ENCODE measurements at places on chromosomes 4 and X. TPM values are rescaled to one million over a fixed set of nuclear protein-coding genes. Genes with fewer than 3 reads are reported as not detected.

DNA sequence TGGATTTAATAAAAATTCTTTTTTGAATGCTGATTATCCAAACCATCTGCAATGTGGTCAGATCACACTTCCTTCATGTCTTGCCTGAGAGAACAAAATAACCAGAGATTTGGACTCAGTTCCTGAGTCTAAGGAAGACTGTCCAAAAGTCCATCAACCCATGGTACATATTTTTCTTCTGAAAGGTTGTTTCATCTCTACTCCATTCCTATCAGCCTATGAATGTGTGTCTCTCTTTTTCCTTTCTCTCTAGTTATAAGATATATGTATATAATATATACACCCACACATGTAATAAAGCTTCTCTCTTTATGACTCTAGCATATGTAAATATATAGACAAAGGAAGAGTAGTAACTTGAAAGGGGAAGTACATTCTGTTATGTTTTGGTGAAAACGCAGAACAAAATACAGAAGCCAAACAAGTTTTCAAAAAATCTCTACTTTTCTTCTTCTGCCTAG lies 226.9 kb downstream of the ARHGAP24 start:
- DNase-seq = no peak
- peaks cover 34% of the 10 kb centered on the region for H3K4me1 ChIP-seq
- H3K4me3 ChIP-seq = no peak overlapping the region
- no peaks in the 10 kb centered on the region for H3K36me3 ChIP-seq
- no peak overlapping the region for H3K27ac ChIP-seq

GRCh38 chr4:18733961-18734360 lies 712.4 kb upstream of the LCORL start:
- H3K27ac ChIP-seq = peak overlapping the region; percentile 62
- peaks cover 13% of the 10 kb centered on the region for H3K4me1 ChIP-seq

USP17L11 gene
- not detected for total RNA-seq

GRCh38 chr4:158786121-158786601 lies 17.3 kb downstream of the FNIP2 start:
- no peak for DNase-seq
- H3K27me3 ChIP-seq = no peaks in the 10 kb centered on the region
- no peaks in the 10 kb centered on the region for H3K36me3 ChIP-seq
- H3K27ac ChIP-seq = peak overlapping the region; percentile 69
- H3K4me3 ChIP-seq = peak overlapping the region; percentile 11
- H3K4me1 ChIP-seq = peaks cover 62% of the 10 kb centered on the region

BLTP1 gene
- total RNA-seq = 52.1 TPM

FABP2 gene
- not detected for total RNA-seq

GDPD2 gene
- not detected for total RNA-seq

DNA sequence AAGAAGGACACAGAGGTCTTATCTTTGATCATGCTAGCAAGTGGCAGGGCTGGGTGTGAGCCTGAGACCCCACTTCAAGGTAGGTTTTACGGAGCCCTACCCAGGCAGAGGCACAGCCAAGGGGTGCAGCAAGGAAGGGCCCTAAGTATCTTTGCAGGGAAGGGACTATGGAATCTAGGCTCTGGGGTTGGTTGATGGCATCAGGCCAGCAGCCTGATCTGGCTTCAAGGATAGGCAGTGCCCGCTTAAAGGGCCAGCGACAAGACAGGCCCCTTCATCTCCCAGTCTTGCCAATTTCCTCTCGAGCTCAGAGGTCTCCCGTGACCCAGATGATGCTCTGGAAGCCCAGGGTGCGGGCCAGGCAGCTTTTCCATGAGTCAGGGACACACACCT lies 5.8 kb downstream of the ABLIM2 start:
- H3K4me1 ChIP-seq = peaks cover 15% of the 10 kb centered on the region
- no peak overlapping the region for H3K27ac ChIP-seq
- no peaks in the 10 kb centered on the region for H3K27me3 ChIP-seq
- peak; percentile 63 for DNase-seq
- no peak overlapping the region for H3K4me3 ChIP-seq

NIPAL1 gene
- 0.34 TPM for total RNA-seq

CT45A10 gene
- not detected for total RNA-seq

FAM241A gene
- total RNA-seq = 9.2 TPM

GRCh38 chrX:39859991-39860861 lies 237.5 kb downstream of the BCOR start:
- H3K27me3 ChIP-seq = no peaks in the 10 kb centered on the region
- H3K27ac ChIP-seq = no peak overlapping the region
- DNase-seq = no peak

STOX2 gene
- 18.0 TPM for total RNA-seq

NXF2B gene
- total RNA-seq = not detected

DNA sequence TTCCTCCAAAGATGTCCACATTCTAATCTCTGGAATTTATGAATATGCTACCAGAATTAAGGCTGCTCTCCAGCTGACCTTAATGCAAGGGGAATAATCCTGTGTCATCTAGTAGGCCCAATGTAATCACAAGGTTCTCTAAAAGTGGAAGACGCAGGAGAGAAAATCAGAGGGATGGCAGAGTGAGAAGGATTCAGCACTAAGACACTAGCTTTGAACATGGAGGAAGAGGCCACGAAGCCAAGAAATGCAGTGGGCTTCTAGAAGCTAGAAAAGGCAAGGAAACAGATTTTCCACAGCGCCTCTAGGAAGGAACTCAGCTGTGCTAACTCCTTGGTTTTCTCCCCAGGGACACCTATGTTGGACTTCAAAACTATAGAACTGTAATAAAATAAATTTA lies 240.7 kb upstream of the TRAM1L1 start:
- no peaks in the 10 kb centered on the region for H3K4me1 ChIP-seq
- H3K27me3 ChIP-seq = no peaks in the 10 kb centered on the region
- DNase-seq = no peak
- H3K4me3 ChIP-seq = no peak overlapping the region

GRCh38 chr4:126051689-126052424 lies 737.1 kb downstream of the FAT4 start:
- peaks cover 5% of the 10 kb centered on the region for H3K4me1 ChIP-seq
- DNase-seq = peak; percentile 26
- no peak overlapping the region for H3K4me3 ChIP-seq
- H3K27ac ChIP-seq = no peak overlapping the region
- H3K36me3 ChIP-seq = no peaks in the 10 kb centered on the region

- H3K4me3 ChIP-seq = peak overlapping the region; percentile 50
- H3K4me1 ChIP-seq = peaks cover 50% of the 10 kb centered on the region
- H3K36me3 ChIP-seq = no peaks in the 10 kb centered on the region
- no peaks in the 10 kb centered on the region for H3K27me3 ChIP-seq
- no peak for DNase-seq
- H3K27ac ChIP-seq = peak overlapping the region; percentile 53
Observed at GRCh38 chr4:169662206-169662605, 41.8 kb downstream of the CLCN3 start.

DNA sequence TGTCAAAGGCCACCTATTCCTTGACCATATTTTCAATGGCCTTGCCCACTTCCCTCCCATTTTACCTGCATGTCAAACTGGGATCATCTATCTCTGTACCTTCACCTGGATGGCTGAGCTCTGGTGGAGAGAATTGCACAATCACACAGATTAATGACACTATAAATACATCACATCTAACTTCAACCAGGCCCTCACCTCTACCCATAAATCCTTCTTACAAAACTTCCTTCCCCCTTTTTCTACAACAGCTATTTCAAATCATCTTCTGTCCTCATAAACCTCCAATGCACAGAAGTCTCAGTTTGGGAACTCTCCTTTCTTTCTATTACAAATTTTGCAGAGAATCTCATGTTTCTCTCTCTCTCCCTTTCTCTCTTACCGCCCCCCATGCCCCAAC lies 9.2 kb downstream of the PALLD start:
- no peak overlapping the region for H3K4me3 ChIP-seq
- DNase-seq = no peak
- no peaks in the 10 kb centered on the region for H3K27me3 ChIP-seq
- no peaks in the 10 kb centered on the region for H3K36me3 ChIP-seq
- H3K27ac ChIP-seq = peak overlapping the region; percentile 26

DNA sequence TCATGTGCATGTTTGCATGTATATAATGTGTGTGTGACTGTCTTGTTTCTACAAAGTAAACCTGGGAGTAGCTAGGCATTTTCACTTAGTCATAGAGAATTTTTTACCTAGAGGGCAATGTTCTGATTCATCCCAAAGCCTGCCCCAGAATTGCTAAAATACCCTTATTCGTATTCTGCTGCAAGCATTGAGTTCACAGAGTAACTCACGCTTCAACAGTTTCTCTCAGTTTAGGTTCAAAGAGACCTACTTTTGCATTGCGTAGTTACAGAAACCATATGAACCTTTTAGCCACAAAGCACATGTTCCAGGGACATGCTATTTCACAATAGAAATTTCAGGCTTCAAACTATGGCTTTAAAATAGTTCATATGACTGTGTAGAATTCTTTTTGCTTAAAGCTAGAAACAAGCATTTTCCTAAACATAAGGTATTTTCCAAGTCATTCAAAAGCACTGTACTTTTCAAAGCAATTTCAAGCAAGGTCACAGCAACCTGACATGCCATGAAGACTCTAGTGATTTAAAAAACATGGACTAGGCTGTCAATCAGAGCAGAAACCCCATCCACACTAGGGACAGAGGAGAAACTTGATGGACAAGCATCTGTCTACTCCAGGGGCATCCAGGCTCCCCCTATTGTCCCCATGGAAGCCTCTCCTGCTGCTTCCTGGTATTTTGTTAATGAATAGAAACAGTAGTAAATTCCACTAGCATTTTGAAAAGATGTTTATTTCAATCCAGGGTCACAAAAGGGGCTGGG lies 81.5 kb upstream of the MAPK10 start:
- no peaks in the 10 kb centered on the region for H3K36me3 ChIP-seq
- no peak overlapping the region for H3K27ac ChIP-seq
- no peak for DNase-seq
- H3K4me1 ChIP-seq = no peaks in the 10 kb centered on the region

- H3K4me1 ChIP-seq = peaks cover 3% of the 10 kb centered on the region
- H3K36me3 ChIP-seq = no peaks in the 10 kb centered on the region
- no peak overlapping the region for H3K27ac ChIP-seq
- peak overlapping the region; percentile 40 for H3K4me3 ChIP-seq
Observed at GRCh38 chr4:3765271-3766035, 732 bp upstream of the ADRA2C start.

- H3K4me3 ChIP-seq = no peak overlapping the region
- no peaks in the 10 kb centered on the region for H3K36me3 ChIP-seq
- peaks cover 2% of the 10 kb centered on the region for H3K4me1 ChIP-seq
Observed at GRCh38 chr4:89660444-89661172, 176.4 kb downstream of the SNCA start.

- H3K36me3 ChIP-seq = no peaks in the 10 kb centered on the region
- no peak for DNase-seq
- no peaks in the 10 kb centered on the region for H3K4me1 ChIP-seq
Observed at GRCh38 chr4:79083406-79084010, 144.3 kb upstream of the PAQR3 start.

TSPAN6 gene
- 3.9 TPM for total RNA-seq

TRIM60 gene
- total RNA-seq = not detected

- H3K36me3 ChIP-seq = no peaks in the 10 kb centered on the region
- H3K4me1 ChIP-seq = peaks cover 69% of the 10 kb centered on the region
- no peak for DNase-seq
Observed at GRCh38 chr4:184415071-184415470, 59.3 kb downstream of the IRF2 start.

KIF4A gene
- 4.1 TPM for total RNA-seq

RAB39B gene
- total RNA-seq = 0.05 TPM

DNA sequence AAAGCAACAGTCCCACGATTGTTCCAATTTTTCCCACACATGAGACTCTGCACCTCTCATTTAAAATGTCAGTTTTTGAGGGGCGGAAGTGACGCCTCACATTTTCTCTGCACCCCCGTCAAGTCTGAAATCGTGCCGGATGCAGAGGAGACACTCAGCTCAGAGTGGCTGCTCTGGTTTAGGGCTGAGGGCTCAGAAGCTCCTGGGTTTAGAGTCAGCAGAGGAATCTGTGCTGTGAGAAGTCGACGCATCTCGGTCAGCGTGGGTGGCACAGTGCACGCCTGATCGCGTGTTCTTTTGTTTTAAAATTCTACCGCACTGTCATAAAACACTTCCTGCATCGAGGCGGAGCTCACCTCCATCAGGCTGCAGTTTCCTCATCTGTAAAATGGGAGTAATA lies 116.7 kb upstream of the ADRA2C start:
- no peak overlapping the region for H3K27ac ChIP-seq
- no peaks in the 10 kb centered on the region for H3K4me1 ChIP-seq
- H3K27me3 ChIP-seq = peaks cover 39% of the 10 kb centered on the region
- DNase-seq = no peak
- no peaks in the 10 kb centered on the region for H3K36me3 ChIP-seq
- no peak overlapping the region for H3K4me3 ChIP-seq

GRCh38 chrX:41303013-41303412 lies 30.9 kb upstream of the DDX3X start:
- no peaks in the 10 kb centered on the region for H3K36me3 ChIP-seq
- no peaks in the 10 kb centered on the region for H3K4me1 ChIP-seq
- no peaks in the 10 kb centered on the region for H3K27me3 ChIP-seq
- H3K27ac ChIP-seq = no peak overlapping the region
- no peak for DNase-seq

- H3K36me3 ChIP-seq = no peaks in the 10 kb centered on the region
- no peak overlapping the region for H3K27ac ChIP-seq
- H3K27me3 ChIP-seq = no peaks in the 10 kb centered on the region
- DNase-seq = no peak
Observed at GRCh38 chrX:104325213-104325585, 70.5 kb upstream of the ESX1 start.

DNA sequence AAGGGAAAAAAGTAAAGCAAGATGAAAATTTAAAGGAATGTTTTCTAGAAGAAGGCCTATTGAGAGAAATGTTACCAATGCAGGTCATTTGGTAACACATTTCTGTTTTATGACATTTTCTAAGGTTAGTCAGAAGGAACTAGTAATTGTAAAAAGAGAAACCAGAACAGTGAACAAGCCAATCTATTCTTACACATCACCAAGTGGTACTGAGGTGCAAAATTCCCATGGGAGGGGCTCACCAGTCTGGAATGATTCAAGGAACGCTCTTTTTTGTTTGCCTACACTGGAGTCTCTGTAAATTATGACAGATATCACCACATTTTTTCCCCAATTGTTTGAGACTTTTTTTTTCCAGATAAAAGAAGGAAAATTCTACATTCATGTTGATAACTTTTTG lies 404.7 kb upstream of the CNKSR2 start:
- no peaks in the 10 kb centered on the region for H3K27me3 ChIP-seq
- no peak overlapping the region for H3K4me3 ChIP-seq
- no peak overlapping the region for H3K27ac ChIP-seq
- H3K4me1 ChIP-seq = no peaks in the 10 kb centered on the region
- no peaks in the 10 kb centered on the region for H3K36me3 ChIP-seq

GRIA3 gene
- total RNA-seq = 1.00 TPM

CLDN34 gene
- not detected for total RNA-seq

DNA sequence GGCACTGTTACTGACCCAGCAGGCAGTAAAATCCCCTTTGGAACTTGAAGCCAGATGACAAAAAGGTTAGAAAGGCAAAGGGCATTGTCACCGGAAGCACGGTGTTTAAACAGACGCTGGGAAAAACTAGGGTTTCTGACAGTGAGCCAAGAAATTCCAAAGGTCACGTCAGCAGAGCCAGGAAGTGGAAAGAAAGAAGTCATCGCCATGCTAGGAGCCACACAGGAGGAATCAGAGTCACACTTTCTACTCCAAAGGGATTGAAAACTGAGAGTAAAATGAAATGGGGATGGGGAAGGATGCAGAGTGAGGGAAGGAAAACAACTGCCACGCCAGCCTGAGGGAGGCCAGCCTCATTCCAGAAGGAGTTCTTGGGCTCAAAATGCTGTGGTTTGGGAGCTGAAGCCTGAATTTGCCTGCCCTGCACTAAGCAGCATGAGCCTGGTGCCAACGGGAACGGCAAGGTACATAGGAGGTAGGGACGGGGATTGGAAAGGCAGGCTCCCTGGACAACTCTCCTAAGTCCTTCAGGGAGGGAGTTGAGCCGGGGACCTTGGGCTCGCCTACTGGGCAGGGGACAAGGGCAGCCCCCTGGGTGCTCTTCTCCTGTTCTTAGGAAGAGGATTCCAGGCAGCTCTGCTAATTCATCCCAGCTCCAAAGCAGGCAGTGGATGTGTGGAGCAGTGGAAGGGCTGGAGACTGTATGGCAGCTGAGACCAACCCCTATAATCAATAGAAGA lies 66.8 kb downstream of the SOWAHB start:
- H3K36me3 ChIP-seq = no peaks in the 10 kb centered on the region
- H3K27me3 ChIP-seq = no peaks in the 10 kb centered on the region

Data from heart left ventricle (tissue), 16 donors.